ENCODE measurements at places on chromosomes 12 and 14. TPM values are rescaled to one million over a fixed set of nuclear protein-coding genes. Genes with fewer than 3 reads are reported as not detected.

DNA sequence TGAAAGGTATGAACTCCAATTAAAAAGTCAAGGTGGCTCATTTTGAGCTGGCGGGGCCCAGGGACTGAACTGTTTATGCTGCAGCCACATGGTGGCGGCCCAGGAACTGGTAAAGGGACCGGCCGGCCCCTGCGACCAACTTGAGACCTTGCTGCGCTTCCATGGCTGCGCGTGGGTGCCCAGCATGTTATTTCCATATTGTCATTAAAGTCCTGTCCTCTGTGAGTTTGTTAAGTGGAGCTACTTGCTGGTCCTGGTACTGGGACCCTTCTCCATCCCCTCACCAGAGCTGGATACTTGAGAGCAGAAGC, 62.3 kb downstream of the BEGAIN start:
- peak; percentile 40 for DNase-seq

- DNase-seq: no peak
These were observed 411.0 kb upstream of the OR4E1 start for GRCh38 chr14:22084393-22085281.

GRCh38 chr14:35247777-35248475, 44.3 kb upstream of the PSMA6 start:
- DNase-seq: no peak

GRCh38 chr12:46723629-46724419, 102.0 kb downstream of the SLC38A4 start:
- no peak for DNase-seq

DNA sequence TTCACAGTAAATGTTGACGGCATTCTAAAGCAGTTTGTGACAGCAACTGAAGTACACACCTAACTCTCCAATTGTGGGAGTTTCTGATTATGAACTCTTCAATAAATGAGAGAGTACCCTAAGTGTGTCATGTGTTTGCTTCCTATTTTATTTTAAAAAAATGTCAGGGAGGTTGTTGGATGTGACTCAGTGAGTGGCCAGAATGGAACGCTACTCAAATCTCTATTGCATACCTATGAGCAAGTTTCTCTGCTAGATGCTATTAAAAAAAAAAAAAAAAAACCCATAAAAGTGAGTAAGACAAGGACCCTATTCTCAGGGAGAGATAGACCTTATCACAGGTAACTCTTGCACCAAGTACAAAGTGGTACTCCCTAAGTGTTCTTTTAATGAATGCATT, 256.6 kb downstream of the BTG1 start:
- no peak for DNase-seq

DNA sequence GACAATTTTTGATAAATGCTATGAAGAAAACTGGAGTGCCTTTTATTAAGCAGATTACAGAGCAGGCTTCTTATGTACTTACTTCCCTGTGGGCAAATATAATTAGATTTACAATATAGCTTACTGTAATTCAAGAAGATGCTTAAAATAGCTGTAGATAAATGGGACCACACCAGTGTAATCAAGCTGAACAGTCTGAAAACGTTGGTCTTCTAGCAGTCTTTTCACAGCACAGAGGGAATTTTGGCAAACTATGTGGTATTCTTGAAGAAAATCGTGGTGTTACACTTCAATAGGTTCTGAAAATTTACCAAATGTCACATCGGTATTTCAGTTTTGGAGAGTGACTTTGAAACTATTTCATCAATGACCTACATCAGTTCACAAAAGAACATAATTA, 47.7 kb downstream of the SLC16A7 start:
- no peak for DNase-seq

DNA sequence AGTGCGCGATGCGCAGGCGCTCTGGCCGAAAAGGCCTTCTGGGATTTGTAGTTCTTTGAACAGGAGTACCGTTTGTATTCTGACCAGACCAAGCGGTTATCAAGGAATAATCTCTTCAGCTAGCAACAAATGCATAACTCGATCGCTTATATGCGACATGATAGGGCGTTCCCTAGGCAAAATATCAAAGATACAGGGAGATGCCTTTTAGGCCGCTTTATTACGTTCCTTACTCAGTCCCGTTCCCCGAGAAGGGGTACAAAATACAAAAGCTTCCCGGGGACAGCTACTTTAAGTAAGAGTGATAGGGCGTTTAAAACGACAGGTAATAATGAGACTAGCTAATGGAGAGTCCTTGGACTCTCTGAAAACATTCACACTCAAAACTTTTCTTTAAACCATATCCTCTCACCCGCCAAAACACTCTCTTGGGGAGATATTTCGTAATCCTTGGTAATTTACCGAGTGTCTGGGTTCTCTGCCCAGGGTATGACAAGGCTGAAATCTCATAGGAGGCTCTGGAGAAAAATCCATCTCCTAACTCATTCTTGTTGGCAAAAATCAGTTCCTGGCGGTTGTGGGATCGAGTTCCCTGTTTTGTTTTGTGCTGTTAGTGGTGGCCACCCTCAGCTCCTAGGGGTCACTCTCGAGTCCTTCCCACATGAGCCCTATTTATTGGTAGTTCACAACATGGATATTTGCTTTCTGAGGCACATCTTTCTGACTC, 412 bp upstream of the SNW1 start:
- DNase-seq: no peak

- no peak for DNase-seq
These were observed 43.6 kb upstream of the TRIM9 start for GRCh38 chr14:51138404-51139103.

- DNase-seq: no peak
These were observed 14.2 kb downstream of the DLK1 start for GRCh38 chr14:100740929-100741328.

DNA sequence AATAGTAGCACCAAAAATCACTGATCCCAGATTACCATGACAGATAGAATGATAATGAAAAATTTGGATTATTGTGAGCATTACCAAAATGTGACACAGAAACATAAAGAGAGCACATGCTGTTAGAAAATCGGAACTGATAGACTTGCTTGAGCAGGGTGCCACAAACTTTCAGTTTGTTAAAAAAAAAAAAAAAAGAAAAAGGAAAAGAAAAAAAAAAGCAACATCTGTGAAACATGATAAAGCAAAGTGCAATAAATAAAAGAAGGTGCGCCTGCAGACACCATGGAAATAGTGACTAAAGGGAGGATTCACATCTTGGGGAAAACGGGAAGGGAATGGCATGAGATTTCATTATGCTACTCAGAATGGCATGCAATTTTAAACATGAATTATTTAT, 6.6 kb upstream of the PARP11 start:
- DNase-seq: no peak

DNA sequence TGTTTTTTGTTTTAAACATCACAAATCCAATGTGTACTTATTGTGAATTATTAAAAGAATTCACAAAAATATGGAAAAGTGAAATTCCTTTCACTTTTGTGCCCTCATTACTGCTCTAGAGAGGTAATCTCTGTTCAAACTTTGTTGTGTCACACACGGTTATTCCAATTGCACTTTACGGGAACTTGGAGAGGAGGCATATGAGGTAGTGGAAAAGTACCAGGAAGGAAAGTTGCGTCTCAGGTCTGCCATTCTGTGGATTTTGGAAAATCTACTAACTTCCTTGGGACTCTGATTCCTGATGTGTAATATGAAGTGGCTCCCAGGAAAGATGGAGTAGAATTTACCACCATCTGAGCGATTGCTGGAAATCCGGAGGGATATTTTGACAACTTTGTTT, 90.9 kb upstream of the DCN start:
- no peak for DNase-seq

- DNase-seq: peak; percentile 40
These were observed 713 bp downstream of the FRMD6 start for GRCh38 chr14:51652168-51653078.

DNA sequence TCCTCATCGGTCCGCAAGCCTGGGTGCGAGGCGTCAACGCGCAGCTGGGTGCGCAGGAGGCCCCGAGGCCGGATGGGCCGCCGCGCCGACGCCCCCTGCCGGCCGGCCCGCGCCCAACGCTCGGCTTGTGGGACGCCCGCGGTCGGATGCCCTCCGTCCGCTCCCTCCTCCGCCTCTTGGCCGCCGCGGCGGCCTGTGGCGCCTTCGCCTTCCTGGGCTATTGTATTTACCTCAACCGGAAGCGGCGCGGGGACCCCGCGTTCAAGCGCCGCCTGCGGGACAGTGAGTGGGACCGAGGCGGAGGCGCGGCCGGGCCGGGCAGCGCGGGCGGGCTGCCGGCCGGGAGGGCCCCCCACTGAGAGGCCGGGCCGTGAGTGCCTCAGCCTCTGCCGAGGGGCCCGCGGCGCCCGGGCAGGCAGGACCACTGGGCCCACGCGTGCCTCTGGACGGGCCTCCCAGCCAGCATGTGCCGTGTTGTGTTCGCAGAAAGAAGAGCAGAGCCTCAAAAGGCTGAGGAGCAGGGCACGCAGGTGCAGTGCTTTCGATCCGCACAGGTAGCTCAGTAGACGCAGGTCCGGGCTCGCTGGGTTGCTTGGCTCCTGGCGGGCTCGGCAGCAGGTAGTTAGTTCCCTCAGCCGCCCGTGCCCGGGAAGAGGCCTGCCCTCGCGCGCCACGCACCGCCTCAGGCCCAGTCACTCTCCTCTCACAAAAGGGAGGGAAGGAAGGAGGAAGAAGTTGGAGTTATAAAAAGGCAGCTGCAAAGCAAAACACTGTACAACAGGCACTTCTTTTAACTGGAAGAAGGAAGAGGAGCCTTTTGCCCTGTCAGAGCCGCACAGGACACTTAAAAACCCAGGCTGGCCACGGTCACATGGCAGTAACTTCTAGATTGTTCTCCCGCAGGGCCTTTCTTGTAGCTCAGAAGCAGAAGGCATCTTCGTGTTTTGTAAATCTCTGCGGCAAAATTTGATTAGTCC, at the start of gene TOMM20L:
Gene TOMM20L (plus strand): TSS at position 119 of the 977 bp plus-strand sequence. CDS start 28 bp downstream, at position 147.
- DNase-seq: peak; percentile 80

GRCh38 chr12:32047357-32048212, 59.1 kb upstream of the BICD1 start:
- DNase-seq: no peak

- no peak for DNase-seq
These were observed 54.1 kb downstream of the GRIP1 start for GRCh38 chr12:66624806-66625205.

GRCh38 chr12:6780573-6780972, 8.3 kb downstream of the LAG3 start:
- peak; percentile 66 for DNase-seq

GRCh38 chr12:21773806-21774205, 700 bp downstream of the KCNJ8 start:
- no peak for DNase-seq

- peak; percentile 17 for DNase-seq
These were observed 11.2 kb upstream of the AK7 start for GRCh38 chr14:96380735-96381134.

LRRC10 gene
- total RNA-seq: not detected

OR6C2 gene
- not detected for total RNA-seq

PWP1 gene
- 47.0 TPM for total RNA-seq

PLEK2 gene
- 2.6 TPM for total RNA-seq

RIMBP2 gene
- 0.27 TPM for total RNA-seq

SPIC gene
- not detected for total RNA-seq

CFAP73 gene
- 0.94 TPM for total RNA-seq

NFKBIA gene
- 393 TPM for total RNA-seq

LRFN5 gene
- total RNA-seq: not detected

SRP54 gene
- total RNA-seq: 82.6 TPM

IPO8 gene
- 41.3 TPM for total RNA-seq

HVCN1 gene
- total RNA-seq: 4.0 TPM

Measured in activated CD4-positive, alpha-beta memory T cell treated with anti-CD3 and anti-CD28 coated beads for 36 hours (primary cell).